ENCODE measurements at places on chromosomes 5 and 9.
A peak's percentile ranks its signal among the peaks of the same experiment; 100 is the strongest.

DNA sequence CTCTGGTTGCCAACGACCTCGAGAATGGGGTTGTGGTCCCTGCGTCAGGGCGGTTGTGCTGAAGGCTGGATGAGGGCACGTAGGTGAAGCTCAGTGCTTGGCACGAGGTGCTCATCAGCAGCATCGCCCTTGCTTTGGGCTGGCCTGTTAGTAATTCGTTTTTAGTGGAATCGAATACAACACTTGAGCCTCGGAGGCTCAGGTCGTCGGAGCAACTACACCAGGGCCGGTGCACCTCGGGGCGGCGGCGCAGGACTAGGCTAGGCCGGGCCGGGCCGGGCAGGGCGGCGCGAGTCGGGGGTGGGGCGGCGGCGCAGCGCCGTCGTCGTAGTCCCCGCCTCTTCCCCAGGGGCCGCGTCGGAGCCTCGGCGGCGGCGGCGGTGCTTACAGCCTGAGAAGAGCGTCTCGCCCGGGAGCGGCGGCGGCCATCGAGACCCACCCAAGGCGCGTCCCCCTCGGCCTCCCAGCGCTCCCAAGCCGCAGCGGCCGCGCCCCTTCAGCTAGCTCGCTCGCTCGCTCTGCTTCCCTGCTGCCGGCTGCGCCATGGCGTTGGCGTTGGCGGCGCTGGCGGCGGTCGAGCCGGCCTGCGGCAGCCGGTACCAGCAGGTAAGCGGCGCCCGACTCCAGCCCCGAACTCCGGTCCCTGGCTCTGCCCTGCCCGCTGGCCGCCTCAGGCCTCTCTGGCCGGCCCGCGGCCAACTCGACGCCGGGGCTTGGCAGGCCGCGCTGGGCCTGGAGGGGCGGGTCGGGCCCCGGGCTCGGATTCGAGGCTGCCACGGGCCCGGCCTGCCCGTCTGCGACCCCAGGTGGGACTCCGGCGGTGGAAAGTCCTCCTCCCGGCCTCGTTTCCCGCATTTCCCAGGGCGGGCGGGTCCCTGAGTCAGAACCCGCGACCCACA lies at the start of gene NDFIP1:
TSS of gene NDFIP1 (plus strand) at position 348 of the 899 bp plus-strand sequence. CDS start at position 544, 196 bp downstream.
- peak; percentile 88 for DNase-seq

GRCh38 chr5:14101922-14102321 lies 41.2 kb upstream of the TRIO start:
- DNase-seq: no peak

DNA sequence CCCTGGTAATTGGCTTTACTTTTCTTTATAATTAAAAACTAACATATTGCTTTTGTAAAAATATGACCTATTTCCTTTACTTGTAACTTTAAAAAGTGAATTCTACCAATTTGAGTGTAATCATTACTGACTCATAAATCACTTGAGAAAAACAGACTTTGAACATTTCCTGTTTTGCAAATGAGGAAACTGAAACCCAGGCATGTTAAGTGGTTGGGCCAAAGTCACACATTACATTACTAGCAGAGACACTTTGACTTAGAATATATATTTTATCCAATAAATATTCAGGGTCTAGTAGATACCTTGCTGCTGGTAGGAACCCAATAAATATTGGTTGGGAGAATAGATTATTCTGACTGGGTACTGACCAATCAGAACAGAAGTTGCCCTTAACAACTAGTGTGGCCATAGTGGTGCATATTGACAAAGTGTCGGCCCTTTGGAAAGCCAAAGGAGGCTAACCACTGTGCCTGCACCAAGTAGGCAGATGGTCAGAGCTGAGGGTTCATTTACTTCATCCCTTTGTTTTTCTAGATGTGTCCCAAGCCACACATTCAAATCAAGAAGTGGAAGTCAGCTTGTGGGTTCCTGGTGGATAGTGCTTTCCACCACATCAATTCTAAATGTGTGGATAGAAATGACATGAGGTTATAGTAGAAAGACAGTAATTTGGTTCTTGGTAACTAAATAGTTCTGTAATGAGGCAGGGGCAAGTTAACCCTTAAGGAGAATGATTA lies 365.1 kb upstream of the RIOK2 start:
- no peak for DNase-seq

- no peak for DNase-seq
Measured at GRCh38 chr9:134959971-134960310, 42.2 kb upstream of the FCN1 start.

- DNase-seq: no peak
Measured at GRCh38 chr9:73280113-73280512, 128.4 kb downstream of the ANXA1 start.

- DNase-seq: no peak
Measured at GRCh38 chr5:53856506-53856905, 296.1 kb downstream of the NDUFS4 start.

- DNase-seq: no peak
Measured at GRCh38 chr9:2288309-2288708, 273.2 kb downstream of the SMARCA2 start.

DNA sequence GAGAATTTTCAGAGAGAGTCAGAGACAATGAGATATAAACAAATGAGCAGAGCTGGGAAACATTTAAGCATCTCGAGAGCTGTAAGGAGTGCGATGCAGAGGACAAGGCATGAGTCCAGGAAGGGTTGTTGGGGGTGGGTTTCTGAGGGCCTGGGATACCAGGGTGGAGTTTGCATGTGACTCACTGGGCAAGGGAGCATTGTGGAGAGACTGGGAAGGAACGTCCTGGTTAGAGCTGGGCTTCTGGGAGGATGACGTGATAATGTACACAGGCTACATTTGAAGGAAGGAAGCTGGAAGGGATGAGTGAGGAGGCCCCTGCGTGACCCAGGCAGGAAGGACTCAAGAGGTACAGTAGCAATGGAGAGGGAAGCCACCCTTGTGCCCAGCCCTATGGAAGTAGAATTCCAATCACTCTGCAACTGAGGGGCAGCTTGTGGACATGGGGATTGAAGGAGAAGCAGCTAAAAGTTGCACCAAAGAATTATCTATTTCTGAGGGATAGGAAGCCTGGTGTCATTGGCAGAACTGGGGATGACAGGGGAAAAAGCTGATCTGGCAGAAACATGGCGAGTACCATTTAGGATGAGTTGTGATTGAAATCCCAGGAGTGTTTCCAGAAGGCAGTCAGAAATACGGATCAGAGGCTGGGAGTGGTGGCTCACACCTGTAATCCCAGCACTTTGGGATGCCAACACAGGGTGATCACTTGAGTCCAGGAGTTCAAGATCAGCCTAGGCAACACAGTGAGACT lies 59.3 kb upstream of the AFAP1L1 start:
- peak; percentile 26 for DNase-seq

- no peak for DNase-seq
Measured at GRCh38 chr5:146781157-146781556, 97.4 kb downstream of the PPP2R2B start.

- no peak for DNase-seq
Measured at GRCh38 chr5:73032635-73033034, 76.8 kb downstream of the FCHO2 start.

GRCh38 chr5:19314840-19315239 lies 673.2 kb downstream of the CDH18 start:
- DNase-seq: no peak

GRCh38 chr9:97445119-97445701 lies 33.3 kb downstream of the TDRD7 start:
- DNase-seq: no peak

DNA sequence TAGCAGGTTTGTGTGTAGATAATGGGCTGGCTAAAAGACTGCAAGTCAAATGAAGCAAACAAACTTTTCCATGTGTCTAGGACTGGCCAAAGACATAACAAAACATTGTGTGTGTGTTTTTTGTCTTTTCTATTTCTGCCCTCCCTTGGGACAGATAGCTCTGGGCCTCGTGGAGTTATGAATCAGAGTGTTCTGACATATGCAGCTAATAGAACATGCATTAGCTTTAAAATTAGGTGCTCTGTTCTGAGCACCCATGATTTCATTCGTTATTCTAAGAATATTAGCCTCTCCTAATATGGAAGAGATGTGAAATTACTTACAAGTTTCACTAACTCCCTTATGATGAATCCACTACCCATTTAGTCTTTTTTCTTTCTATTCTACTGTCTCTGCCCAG lies 367.3 kb upstream of the PAPPA start:
- no peak for DNase-seq

DNA sequence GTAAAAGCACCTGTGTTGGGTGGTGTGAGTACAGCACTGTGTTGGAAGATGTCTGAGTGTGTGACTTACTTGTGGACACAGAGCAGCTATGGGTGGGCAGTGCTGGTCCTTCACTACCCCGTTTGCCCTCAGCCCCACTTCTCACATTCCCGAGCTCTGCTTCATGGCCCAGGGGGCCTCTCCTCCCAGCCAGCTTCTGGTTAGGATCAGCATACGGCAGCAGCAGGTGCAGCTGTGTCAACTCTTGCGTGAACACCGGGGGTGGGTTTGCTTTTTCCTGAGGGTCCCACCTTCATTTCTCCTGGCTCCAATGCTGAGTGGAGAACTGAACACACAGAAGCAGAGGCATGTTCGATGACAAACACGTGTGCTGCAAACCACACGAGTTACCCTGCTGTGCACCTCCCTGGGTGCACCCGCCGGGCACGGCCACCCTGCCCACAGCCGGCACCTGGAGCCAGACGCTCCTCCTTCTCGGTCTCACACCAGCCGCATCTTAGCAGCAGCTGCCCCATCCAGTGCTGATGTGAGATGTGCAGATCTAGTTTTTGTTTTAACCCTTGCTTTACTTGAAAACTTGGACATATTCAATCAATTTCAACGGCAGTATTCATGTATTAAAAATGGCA lies 14.9 kb upstream of the SLC6A3 start:
- DNase-seq: no peak

DNA sequence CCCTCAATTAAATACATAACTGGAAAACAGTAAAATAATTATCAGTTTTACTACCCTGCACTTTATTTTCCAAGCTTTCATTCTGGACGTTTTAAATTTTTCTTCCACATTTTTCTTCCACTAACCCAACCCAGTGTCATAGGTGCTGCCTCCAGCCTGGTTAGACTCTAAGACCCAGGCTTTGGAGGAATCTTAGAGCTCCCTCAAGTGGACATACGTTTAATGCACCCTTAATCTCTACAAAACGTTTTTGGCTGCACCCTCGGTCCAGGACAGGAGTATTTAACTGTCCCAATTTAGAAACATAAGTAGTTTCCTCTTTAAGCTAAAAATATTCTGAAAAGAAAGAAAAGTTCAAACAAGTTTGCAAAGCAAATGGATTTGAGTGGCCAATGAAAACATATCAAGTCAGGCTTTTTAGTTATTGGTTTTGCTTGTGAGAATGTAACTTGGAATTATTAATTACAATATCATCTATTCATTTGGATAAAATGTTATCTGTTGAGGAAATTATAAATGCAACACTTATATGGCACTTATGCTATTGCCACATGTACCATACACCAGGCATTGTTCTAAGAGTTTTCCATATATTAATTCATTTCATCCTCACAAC lies 38.9 kb downstream of the CDH6 start:
- no peak for DNase-seq

GRCh38 chr5:154193283-154193682 lies 2.8 kb downstream of the GALNT10 start:
- no peak for DNase-seq

DNA sequence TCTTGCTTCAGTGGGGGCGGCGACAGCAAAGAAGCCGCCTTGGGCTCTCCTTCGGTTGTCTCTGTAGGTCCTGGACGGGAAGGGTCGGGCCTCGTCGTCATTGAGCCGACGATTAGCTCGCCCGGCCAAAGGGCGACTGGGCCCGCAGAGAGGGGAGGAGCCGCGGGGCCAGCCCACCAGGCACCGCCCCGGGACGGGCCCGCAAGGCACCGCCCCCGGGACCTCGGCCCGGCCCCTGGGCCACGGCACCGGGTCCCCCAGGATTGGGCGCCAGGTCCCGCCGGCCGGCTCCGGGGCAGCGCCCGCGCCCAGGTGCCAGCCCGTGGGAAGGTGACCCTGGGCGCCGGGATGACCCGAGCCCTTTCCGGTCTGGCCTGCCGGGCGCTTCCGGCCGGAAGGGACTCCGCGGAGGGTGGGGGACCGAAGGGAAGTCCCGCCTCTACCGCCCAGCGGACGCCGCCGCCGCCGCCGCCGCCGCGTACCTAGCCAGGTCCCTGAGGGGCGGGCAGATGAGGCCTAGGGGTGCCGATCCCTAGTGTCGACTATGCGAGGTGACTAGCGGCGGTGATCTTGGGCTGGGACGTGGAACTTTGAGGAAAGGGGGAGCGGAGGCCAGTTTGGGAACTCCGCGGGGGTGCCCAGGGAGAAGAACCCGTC lies at the start of the genes GBA2 and RGP1:
TSS of gene GBA2 (minus strand) at position 371 of the 657 bp plus-strand sequence. CDS start 524 bp downstream, outside the sequence.
TSS of gene RGP1 (plus strand) at position 430 of the 657 bp plus-strand sequence. CDS start 469 bp downstream, outside the sequence.
- DNase-seq: peak; percentile 94

DNA sequence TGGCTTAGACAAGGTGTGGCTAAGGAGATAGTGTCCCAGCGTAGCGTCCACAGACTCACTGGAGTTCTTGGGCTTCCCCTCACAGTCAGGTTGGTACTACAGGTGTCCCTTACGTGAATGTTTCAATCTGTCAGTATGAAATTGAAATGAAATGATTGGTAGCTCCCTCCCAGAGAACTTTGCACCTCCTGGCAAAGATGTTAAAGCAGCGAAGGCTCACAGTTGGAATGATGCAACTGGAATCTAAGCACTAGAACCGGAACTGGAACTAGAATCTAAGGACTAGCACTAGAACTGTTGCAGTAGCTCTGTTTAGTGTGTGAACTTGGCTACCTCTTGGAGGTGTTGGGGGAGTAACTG lies 1.1 kb downstream of the SLC31A1 start:
- no peak for DNase-seq

DNA sequence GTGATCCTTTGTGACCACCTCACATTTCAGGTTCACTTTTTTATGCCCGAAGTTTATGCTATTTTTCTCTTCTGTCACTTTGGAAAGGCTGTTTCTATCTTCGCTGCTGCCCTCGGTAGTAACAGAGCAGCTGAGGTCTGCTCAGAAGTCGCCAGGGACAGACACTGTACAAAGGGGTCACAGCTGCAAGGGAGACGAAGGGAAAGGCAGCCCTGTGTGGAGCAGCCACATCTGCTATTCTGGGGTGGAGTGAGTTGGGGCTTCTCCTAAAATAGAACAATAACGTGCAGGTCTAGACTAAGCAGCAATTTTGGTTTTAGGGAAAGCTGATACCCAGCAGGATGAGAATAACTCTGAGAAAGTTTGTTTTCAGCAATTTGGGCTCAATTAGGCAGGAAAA lies 72.5 kb downstream of the ACTL7B start:
- DNase-seq: no peak

- no peak for DNase-seq
Measured at GRCh38 chr5:69525490-69525889, 32.9 kb downstream of the OCLN start.

DNA sequence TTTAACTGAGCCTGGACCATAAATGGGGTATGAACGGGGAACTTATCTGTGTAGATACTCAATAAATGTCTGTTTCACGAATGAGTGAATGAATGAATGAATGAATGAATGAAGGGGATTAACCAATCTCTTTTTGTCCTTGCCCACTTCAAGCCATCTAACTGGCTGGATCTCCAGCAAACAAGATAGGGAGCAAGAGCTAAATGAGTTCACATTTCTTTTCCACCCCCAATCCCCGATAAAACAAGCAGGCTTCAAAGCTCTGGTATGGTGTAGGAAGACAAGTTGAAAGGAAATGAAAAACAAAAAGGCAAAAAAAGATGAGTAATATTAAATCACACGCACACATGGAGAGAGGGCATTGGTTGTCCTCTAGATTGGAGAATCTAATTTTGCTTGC lies 84.0 kb downstream of the CMYA5 start:
- no peak for DNase-seq
